Tibial nerve (tissue), 4 donors: ENCODE measurements at places on chromosomes 5 and 9. TPM values are rescaled to one million over a fixed set of nuclear protein-coding genes. Genes with fewer than 3 reads are reported as not detected.

DNA sequence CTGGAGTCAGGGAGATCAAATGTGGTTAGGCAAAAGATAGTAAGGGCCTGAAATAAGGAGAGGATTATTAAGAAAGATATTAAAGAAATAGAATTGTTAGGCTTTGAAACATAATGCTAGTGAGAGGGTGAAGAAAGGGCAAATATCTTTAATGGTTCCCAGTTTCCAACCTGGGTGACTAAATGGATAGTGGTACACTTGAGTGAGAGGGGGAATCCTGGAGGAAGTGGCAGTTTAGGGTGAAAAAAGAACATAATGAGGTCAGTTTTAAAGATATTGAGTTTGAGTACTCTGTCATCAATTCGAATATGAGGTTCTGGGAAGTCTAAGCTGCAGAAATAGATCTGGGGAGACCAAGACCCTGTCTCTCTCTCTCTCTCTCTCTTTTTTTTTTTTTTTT lies 18.9 kb downstream of the DNAI1 start:
- no peaks in the 10 kb centered on the region for H3K4me1 ChIP-seq
- no peak for DNase-seq
- no peaks in the 10 kb centered on the region for H3K27me3 ChIP-seq
- H3K27ac ChIP-seq, result no peak overlapping the region
- H3K36me3 ChIP-seq, result no peaks in the 10 kb centered on the region
- H3K4me3 ChIP-seq, result no peak overlapping the region

- no peak for DNase-seq
- no peaks in the 10 kb centered on the region for H3K4me1 ChIP-seq
- H3K36me3 ChIP-seq, result no peaks in the 10 kb centered on the region
- H3K4me3 ChIP-seq, result no peak overlapping the region
- peaks cover 68% of the 10 kb centered on the region for H3K27me3 ChIP-seq
Observed at GRCh38 chr9:98707166-98708102, 1.3 kb downstream of the GABBR2 start.

- H3K27me3 ChIP-seq, result no peaks in the 10 kb centered on the region
- H3K4me1 ChIP-seq, result peaks cover 19% of the 10 kb centered on the region
- DNase-seq, result no peak
- peak overlapping the region; percentile 97 for H3K27ac ChIP-seq
Observed at GRCh38 chr9:130042406-130042884, 544 bp downstream of the FNBP1 start.

GRCh38 chr5:166341740-166342337 lies 1949.6 kb upstream of the WWC1 start:
- H3K27ac ChIP-seq, result no peak overlapping the region
- DNase-seq, result no peak
- H3K4me3 ChIP-seq, result no peak overlapping the region
- H3K4me1 ChIP-seq, result no peaks in the 10 kb centered on the region
- H3K36me3 ChIP-seq, result no peaks in the 10 kb centered on the region

- no peak for DNase-seq
- H3K27me3 ChIP-seq, result no peaks in the 10 kb centered on the region
- no peaks in the 10 kb centered on the region for H3K36me3 ChIP-seq
- no peak overlapping the region for H3K27ac ChIP-seq
- no peaks in the 10 kb centered on the region for H3K4me1 ChIP-seq
- no peak overlapping the region for H3K4me3 ChIP-seq
Observed at GRCh38 chr9:128208386-128208785, 5.2 kb downstream of the DNM1 start.

GABRA6 gene
- total RNA-seq, result not detected

GRCh38 chr5:65818592-65818991 lies 96.6 kb downstream of the NLN start:
- H3K4me3 ChIP-seq, result no peak overlapping the region
- H3K27ac ChIP-seq, result no peak overlapping the region
- H3K4me1 ChIP-seq, result no peaks in the 10 kb centered on the region
- no peaks in the 10 kb centered on the region for H3K36me3 ChIP-seq
- no peak for DNase-seq
- H3K27me3 ChIP-seq, result no peaks in the 10 kb centered on the region

DNA sequence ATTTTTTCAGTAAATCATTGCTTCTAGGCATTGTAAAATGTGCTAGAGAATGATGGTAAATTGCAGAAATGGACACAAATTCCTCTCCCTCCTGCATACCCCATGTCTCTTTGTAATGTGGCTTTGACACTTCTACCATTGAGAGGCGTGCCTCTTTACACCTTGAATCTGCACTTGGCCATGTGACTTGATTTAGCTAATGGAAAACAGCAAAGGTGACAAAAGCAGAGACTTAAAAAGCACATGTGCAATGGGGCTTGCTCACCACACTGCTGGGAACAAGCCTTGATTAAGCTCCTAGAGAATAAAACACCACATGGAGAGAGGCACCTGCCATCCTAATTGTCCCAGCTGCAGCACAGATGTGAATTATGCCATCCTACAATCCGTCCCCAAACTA lies 69.9 kb upstream of the NAA35 start:
- H3K27ac ChIP-seq, result no peak overlapping the region
- DNase-seq, result no peak
- no peaks in the 10 kb centered on the region for H3K27me3 ChIP-seq
- no peaks in the 10 kb centered on the region for H3K4me1 ChIP-seq

DNA sequence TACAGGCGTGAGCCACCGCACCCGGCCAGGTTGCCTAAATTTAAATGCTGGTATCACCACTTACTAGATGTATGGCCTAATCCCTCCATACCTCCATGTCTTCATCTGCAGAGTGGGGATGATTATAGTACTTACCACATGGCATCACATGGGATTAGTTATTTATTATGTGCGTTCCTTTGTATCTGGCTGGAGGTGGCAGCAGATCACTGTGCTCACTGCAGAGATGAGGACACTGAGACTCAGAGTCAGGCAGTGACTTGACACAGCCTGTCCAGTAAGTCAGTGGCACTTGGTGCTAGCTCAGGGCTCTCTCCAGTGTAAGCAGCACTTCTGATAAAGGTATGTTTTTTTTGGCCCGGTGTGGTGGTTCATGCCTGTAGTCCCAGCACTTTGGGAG lies 38.4 kb upstream of the HAND1 start:
- peaks cover 36% of the 10 kb centered on the region for H3K27me3 ChIP-seq
- H3K36me3 ChIP-seq, result no peaks in the 10 kb centered on the region

GRCh38 chr5:157283434-157283833 lies 17.5 kb downstream of the CYFIP2 start:
- peaks cover 16% of the 10 kb centered on the region for H3K36me3 ChIP-seq
- H3K4me1 ChIP-seq, result no peaks in the 10 kb centered on the region
- no peaks in the 10 kb centered on the region for H3K27me3 ChIP-seq
- H3K4me3 ChIP-seq, result no peak overlapping the region
- no peak for DNase-seq

DNA sequence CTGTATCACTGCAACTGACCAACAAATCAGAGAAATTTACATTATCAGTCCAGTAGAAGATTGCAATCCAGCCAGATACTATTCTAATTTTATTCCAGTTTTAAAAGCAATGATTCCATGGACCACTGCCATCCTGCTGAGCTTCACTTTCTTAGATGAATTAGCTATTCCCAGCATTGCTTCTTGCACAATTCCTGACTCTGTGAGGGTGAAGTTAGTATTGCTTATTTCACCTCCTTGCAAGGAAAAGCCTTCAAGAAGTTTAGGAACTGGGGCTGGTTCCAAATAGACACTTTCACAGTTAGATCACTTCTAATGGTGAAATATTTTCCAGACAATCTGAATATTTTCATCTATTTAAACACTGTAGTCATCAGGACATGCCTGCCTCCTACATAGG lies 338.6 kb upstream of the TNC start:
- no peaks in the 10 kb centered on the region for H3K4me1 ChIP-seq
- DNase-seq, result no peak
- no peak overlapping the region for H3K4me3 ChIP-seq
- H3K27ac ChIP-seq, result no peak overlapping the region
- no peaks in the 10 kb centered on the region for H3K36me3 ChIP-seq

GRCh38 chr9:35859310-35859989 lies 10.8 kb downstream of the OR13J1 start:
- peaks cover 5% of the 10 kb centered on the region for H3K36me3 ChIP-seq
- DNase-seq, result no peak
- no peak overlapping the region for H3K4me3 ChIP-seq
- H3K4me1 ChIP-seq, result no peaks in the 10 kb centered on the region

RNF224 gene
- total RNA-seq, result not detected

GRCh38 chr5:99614888-99615287 lies 686.1 kb upstream of the CHD1 start:
- DNase-seq, result no peak
- no peaks in the 10 kb centered on the region for H3K27me3 ChIP-seq
- no peaks in the 10 kb centered on the region for H3K4me1 ChIP-seq
- no peak overlapping the region for H3K4me3 ChIP-seq

GRCh38 chr5:38290028-38290653 lies 31.8 kb downstream of the EGFLAM start:
- H3K4me3 ChIP-seq, result no peak overlapping the region
- no peaks in the 10 kb centered on the region for H3K4me1 ChIP-seq
- DNase-seq, result no peak
- H3K27me3 ChIP-seq, result no peaks in the 10 kb centered on the region
- H3K36me3 ChIP-seq, result no peaks in the 10 kb centered on the region
